ENCODE measurements at places on chromosomes 12 and 14. TPM values are rescaled to one million over a fixed set of nuclear protein-coding genes. Genes with fewer than 3 reads are reported as not detected.

Gene GALNT8
- 46.5 TPM for total RNA-seq

Gene ZNF384
- total RNA-seq, result 21.4 TPM

Gene COX8C
- total RNA-seq, result not detected

Gene IAPP
- total RNA-seq, result under 0.01 TPM

Gene CRACR2A
- 0.74 TPM for total RNA-seq

Gene PRICKLE1
- total RNA-seq, result 16.2 TPM

Gene GPR84
- total RNA-seq, result not detected

Gene ENTPD5
- total RNA-seq, result 4.7 TPM

Gene STON2
- 27.3 TPM for total RNA-seq

Gene SERPINA10
- total RNA-seq, result not detected

Gene CACNA1C
- total RNA-seq, result 24.1 TPM

Gene FAM90A1
- total RNA-seq, result not detected

Gene RTN1
- 846 TPM for total RNA-seq

Gene ITGA5
- total RNA-seq, result 5.2 TPM

Gene OR6C68
- total RNA-seq, result not detected

Gene SYNE3
- 0.98 TPM for total RNA-seq

Gene OR9K2
- not detected for total RNA-seq

Gene SDR9C7
- total RNA-seq, result 0.25 TPM

Gene SYNDIG1L
- total RNA-seq, result 0.98 TPM

Gene BIN2
- 0.74 TPM for total RNA-seq

Gene TROAP
- 0.49 TPM for total RNA-seq

Gene KRT71
- total RNA-seq, result 0.25 TPM

All from temporal lobe (tissue), 4 donors.